ENCODE measurements at places on chromosomes 6 and 20.

GRCh38 chr6:36978421-36979346 lies 7.3 kb downstream of the MTCH1 start:
- no peak for DNase-seq

GRCh38 chr20:1979106-1979778 lies 14.6 kb downstream of the PDYN start:
- DNase-seq = no peak

- no peak for DNase-seq
Measured at GRCh38 chr6:137001299-137001976, 43.3 kb downstream of the IL20RA start.

GRCh38 chr6:32522302-32523047 lies 7.6 kb downstream of the HLA-DRB5 start:
- no peak for DNase-seq

DNA sequence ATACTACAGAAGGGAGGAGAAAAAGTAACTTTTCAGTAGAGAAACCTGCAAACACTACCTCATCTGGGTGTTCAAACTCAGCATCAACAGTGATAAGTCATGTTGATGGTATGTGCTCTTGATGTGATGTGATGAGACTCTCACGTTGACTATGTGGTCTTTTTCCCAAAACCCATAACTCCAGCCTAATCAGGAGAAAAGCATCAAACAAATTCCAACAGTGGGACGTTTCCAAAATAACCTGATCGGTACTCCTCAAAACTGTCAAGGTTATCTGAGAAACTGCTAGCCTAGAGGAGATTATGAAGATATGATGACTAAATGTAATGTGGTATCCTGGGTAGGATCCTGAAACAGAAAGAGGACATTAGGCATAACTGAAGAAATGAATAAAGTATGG lies 41.9 kb upstream of the TAB2 start:
- no peak for DNase-seq

- no peak for DNase-seq
Measured at GRCh38 chr6:153405931-153406330, 274.8 kb upstream of the RGS17 start.

- DNase-seq = no peak
Measured at GRCh38 chr6:144895313-144896278, 610.5 kb downstream of the UTRN start.
